ENCODE measurements at places on chromosomes 2 and 18.
A peak's percentile ranks its signal among the peaks of the same experiment; 100 is the strongest.

- no peak for DNase-seq
Observed at GRCh38 chr2:219492575-219492974, 6.1 kb upstream of the GMPPA start.

GRCh38 chr2:23624378-23624777, 239.4 kb downstream of the KLHL29 start:
- DNase-seq, result no peak

DNA sequence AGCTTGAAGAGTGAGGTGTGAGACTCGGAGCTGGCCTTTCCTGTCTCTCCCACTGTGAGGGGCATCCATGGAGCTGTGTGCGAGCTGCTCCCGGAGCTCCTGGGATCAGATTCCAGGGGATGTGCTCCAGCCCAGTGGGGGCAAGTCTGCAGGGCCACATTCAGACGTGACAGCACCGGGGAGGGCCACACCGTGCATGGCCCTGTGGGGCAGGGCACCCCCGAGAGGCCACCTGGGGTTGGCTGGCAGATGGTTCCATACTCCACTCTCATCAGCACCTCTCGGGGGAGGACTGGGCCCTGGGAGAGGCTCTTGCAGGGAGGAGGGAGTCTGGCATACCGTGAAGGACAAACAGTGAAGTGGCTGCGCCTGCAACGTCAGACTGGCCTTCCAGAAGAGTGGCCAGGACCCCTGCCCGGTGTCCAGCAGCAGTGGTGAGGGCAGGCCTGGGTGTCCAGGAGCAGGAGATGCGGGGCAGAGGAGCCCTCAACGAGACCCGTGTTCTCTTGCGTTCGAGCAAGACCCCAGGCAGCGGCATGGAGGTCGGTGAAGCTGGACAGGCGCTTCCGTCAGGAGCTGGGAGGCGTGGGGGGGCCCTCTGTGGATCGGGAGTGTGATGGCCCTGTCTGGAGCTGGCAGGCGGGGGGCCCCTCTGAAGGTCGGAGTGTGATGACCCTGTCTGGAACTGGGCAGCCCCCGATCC, 84.3 kb downstream of the ASB1 start:
- no peak for DNase-seq

DNA sequence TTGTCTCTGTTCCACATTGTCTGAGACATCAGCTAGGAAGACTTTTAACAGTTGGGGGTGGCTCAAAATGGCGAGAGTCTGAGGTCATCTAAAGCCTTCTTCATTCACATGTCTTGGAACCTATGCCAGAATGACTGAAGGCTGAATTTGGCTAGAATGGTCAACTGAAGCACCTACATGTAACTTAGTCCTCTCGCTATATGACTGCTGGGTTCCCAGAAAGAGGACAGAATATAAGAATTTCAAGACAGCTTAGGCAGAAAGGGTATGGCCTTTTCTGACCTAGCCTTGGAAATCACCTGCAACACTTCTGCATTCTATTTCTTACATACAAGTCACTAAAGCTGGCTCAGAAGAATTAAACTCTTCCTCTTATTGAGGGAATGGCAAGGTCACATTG, 75.6 kb upstream of the OTX1 start:
- no peak for DNase-seq

DNA sequence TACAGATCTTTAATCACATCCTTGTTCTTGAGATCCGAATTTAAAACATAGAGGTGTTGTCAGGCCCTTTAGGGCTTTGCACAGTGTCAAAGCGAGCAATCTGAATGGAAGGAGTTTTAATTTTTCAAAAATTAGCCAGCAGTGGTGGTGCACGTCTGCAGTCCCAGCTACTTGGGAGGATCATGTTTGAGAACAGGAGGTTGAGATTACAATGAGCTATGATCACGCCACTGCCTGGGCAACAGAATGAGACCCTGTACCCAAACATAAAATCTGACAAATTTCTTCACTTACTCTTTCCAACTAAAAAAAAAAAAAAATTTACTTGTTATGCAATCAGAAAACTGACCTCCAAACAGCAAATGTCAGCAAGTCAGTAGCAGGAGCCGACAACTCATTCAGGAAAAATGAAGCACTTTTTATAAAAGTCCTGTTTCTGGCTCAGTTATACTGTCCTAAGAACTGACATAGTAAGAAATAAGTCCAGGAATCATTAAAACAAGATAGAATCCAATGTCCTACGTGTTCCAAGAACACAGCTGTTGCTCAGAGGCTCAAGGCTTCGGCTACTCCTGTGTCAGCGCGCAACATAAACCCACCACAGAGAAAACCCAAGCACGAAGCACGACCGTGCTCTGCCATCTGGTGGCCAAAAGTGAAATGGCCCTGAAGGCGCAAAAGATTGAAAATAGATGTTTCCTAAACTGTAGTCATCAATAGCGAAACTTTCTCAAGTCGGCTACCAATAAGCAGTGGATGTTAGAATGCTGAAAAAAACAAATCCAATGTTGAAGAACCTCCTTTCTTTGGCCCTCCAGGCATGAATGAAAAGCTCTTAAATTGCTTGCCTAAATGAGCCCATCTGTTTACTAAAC, 138.1 kb downstream of the INO80D start:
- DNase-seq, result peak; percentile 32

- no peak for DNase-seq
Observed at GRCh38 chr2:180247658-180248057, 240.6 kb upstream of the CWC22 start.

DNA sequence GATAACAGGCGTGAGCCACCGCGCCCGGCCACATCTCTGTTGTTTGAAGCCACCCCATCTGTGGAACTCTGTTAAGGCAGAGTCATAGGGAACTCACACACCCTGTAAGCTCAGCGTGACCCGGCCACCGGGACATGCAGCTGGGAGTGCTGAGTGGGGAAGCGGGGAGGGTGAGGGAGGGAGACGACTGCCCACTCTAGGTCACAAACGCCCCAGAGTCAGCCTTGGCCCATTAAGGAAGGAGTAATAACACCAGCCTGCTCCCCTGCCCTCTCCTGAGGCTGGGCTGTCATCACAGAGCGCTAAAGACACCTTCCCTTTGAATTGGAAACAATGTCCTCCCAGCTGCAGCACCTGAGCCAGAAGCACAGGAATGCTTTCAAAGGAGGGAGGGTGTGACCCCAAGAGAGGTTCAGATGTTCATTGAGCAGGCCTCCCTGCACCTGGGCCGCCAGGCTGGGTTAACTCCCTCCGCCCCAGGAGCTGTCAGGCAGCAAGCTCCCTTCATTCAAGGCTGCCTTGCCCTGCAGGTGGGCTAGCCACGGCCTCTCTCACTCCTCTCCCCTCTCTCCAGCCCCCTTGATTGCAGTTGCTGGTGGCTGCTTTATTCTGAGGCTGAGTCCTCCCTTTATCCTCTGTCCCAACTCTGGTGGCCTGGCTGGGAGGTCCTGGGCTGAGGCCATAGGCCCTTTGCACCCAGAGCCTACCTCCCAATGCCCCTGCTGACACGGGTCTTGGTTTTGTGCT, 77.2 kb upstream of the HPCAL1 start:
- no peak for DNase-seq

- DNase-seq, result no peak
Observed at GRCh38 chr2:138601458-138602165, 100.0 kb downstream of the SPOPL start.

GRCh38 chr2:240247868-240248720, 107.6 kb upstream of the OTOS start:
- no peak for DNase-seq

- DNase-seq, result no peak
Observed at GRCh38 chr2:226023383-226023782, 623.9 kb downstream of the NYAP2 start.

DNA sequence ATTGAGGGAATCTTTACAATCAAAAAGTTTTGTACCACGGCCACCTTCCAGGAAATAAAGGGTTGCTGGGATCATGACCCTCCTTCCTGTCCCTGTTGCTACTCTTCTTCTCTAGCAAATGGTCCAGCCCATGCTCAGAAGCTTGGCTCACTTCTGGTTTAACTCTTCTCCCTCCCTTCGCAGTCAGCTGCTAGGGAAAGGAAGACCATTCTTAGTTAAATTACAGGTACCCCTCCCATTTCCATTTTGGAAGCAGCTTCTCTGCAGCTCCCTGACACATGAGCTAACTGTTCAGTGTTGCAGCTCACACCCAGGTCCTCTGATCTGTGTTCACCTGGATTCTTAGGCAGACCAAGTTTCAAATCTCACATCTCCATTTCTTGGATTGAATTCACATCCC, 100.3 kb downstream of the DOCK10 start:
- no peak for DNase-seq

DNA sequence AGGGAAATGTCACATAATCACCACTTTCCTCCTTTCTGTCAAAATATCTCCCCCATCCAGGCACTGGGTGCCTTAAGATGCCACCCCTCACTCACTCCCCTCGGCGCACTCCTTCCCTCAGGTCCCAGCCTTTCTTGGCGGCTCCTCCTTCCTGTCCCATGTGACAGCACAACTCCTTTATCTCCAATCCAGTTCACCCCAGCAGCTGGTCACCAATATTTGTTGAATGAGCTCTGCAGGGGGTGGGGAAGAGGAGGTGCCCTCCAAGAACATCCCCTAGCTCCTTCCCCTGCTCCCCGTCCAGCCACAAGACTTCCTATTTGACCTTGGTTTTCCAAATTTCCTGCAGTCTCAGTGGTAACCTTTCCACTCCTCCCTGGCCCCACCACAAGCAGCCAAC, 31.6 kb upstream of the ID2 start:
- DNase-seq, result no peak

DNA sequence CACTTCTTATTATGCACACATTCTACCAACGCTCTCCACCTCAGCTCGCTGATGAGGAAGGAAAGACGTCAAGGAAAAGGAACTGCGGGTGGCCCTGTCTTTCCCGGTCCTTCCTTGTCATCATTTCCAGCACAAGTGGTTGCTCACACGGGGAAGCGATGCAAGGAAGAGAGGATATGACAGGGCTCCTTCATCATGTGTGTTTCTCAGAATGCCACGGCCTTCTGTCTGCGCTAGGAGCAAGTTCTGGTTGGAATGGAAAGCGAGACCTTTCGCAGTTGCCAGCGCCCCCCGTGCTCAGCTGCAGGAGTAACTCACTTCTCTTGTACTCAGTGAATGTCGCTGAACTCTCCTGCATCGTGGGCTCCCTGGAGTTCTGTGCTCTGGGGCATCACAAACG, 191.8 kb upstream of the GLI2 start:
- DNase-seq, result no peak

- DNase-seq, result no peak
Observed at GRCh38 chr2:23312996-23313606, 71.9 kb upstream of the KLHL29 start.

DNA sequence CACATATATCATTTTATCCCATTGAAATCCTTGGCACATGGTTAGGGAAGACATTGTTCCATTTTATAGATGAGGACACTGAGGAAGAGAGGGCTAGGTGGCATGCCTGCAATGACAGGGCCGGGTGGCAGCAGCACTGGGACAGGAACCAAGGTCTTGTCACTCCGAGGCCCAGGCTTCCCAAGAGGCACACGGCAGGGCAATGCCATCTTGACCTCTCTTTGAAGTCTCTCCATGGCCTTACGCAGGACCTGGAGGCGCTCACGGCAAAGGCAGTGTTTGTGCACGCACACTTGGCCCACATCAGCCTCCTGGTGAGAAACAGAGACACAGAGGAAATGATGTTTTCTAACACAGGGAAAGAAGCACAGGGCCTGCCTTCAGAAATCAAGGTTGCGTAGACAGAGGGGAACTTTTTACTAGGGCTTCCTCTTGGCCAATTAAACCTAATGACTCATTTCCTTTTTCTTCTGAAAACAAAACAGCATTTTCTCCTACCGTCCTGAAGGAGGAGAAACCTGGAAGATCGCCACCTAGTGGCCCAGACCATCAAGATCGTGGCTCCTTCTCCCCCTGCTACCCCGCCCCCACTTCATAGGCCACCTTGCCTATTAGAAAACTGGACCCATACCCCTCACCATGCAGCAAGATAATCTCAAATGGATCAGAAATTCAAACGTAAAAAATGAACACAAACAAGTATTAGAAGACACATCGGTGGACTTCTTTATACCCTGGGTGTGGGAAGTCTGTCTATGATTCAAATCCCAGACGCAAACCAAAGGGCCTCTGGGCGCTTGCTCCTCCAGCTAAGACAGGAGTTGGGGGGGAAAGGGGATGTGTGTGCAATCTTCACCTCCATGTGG, 74.6 kb upstream of the SP3 start:
- DNase-seq, result peak; percentile 57

DNA sequence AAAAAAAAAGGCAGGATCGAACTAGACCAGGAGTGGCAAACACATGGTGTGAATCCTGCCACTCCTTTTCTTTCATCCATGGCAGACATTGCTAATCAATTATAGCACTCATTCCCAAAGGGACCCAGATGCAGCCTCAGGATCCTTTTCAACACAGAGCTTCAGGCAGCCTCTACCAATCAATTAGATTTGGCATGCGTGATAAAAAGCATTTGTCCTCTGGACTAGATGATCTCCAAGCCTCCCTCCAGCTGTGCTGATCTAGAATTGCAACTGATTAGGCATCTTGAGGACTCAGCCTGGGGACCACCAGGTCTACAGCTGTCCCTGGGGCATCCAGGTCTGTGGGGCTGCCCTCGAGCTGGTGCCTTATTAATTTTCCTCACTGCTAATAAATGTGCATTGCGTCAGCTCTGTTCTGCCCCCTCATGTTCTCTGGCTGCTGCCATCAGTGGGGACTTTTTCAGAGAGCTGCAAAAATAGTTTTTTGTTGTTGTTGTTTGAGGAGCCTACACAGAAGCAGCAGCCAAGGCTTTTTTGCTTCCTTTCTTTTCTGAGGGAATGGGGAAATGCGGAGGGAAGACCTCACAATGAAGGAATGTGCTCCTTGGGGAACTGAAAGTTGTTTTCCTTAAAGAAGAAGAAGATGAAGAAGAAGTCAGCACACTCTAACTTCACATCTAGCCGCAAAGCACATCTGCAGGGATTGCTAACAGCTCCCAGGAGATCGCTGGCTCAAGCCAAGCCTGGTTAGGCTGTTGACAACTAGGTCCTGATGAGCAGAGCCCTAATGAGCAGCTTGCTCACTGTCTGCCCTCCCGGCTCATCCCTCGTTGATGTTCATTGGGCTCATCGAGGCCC, 8.8 kb upstream of the ATOH8 start:
- DNase-seq, result no peak

DNA sequence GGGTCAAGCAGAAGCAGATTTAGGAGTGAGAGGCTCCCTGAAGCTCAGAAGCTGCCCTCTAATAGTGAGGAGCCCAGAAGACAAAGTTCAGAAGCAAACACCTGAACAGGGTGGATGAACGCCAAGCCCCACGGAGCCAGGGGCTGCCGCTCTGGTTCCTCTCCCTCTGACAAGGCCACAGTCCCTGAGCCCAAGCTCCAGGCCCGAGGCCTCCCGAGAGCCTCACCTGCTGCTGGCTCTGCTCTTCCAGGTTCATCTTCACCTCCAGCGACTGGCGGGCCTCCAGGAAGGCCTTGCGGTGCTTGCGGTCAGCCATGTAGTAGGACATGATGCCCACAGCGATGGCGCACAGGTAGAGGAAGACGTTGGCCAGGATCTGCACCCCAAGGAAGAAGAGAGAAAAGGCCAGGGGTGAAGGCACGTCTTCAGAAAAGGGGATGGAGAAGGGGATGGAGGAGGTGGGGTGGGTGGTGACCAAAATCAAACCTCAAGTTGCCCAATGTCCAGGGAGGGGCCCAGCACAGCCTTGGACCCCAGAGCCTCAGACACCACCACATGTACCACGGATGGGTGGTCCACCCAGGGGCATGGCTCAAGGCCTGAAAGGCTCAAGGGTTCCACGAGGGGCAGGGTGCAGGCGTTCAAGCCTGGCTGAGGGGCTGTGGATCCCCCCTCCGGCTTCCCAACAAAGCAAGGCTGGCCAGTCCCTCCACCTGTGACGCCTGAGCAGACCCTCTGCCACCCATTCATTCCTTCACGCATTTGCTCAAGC, 47.5 kb downstream of the ADCY3 start:
- DNase-seq, result no peak

- DNase-seq, result no peak
Observed at GRCh38 chr2:236935083-236935482, 150.6 kb upstream of the COPS8 start.

- no peak for DNase-seq
Observed at GRCh38 chr2:166651080-166651675, 157.1 kb upstream of the SCN7A start.

Measured in T-helper 1 cell (primary cell).